Lung (tissue), 17 donors: ENCODE measurements at places on chromosomes 2 and 18. TPM values are rescaled to one million over a fixed set of nuclear protein-coding genes. Genes with fewer than 3 reads are reported as not detected.

IL36B gene
- not detected for total RNA-seq

DNA sequence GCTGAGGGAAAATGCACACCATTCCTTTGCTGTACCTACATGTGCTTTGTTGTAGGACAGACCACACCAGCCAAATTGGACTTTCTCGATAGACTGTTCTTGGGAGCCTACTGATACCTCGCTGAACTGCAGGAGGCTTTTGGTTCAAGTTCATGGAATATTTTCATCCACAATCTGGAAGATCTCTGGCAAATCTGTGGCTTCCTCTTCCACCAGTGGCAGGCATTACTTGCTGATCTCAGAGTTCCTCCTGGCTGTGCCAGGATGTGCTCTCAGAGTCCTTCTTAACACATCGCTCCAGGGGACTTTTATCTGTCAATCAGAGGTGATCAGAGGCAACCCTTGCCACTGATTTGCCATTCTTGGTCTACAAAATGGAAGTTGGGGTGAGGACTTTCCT is 87.7 kb downstream of the PTGR3 start:
- peak; percentile 2 for DNase-seq

GRCh38 chr2:181646415-181646987 is 10.4 kb downstream of the CERKL start:
- no peak for DNase-seq

DNA sequence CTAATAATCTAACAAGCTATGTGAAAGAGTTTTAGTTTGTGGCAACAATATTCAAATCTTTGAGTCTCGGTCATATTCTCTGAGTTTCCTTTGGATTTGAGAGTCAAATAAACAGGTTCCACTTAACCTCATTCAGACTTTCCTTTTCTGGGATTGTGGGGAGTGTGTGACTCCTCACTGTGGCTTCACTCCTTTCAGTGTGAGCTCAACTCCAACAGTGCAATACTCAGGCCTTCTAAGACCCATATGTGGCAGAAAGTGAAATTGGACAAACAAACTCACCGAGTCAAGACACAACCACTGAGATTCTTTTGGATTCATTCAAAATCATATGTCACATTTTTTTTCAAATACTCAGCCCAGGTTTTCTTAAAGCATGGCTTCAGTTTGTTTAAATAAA is 25.4 kb downstream of the SLC9A4 start:
- DNase-seq = no peak

- DNase-seq = peak; percentile 51
Observed at GRCh38 chr2:127153691-127154158, 46.8 kb upstream of the BIN1 start.

DNA sequence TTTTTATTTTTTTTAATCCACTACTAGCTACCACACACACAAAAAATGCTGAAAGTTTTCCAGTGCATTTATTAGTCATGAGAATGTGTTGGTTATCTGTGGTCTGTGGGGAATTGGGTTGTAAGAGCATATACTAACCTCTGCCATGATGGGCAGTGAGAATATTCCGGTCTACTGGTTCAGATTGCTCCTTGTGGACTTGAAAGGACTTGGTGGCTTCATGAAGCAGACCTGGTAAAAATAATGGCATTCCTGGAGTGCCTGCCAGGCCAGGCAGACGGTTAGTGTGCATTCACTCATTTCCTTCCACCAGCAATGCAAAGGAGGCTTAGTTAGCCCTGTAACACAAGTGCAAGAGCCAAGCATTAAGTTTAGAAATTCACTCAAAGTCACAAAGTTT is 150.8 kb downstream of the THSD7B start:
- no peak for DNase-seq
